Activated T-cell treated with anti-CD3 and anti-CD28 coated beads, Interleukin-2, amount 50 U/mL, for 4 hours (primary cell): ENCODE measurements at places on chromosomes 12 and 14. TPM values are rescaled to one million over a fixed set of nuclear protein-coding genes. Genes with fewer than 3 reads are reported as not detected.

GRCh38 chr12:2998789-2999264 is 39.6 kb downstream of the TEAD4 start:
- DNase-seq: no peak

- no peak for DNase-seq
These were observed 33.7 kb upstream of the LRP1-AS start for GRCh38 chr12:57181072-57181471.

GRCh38 chr12:132710043-132710404 is 618 bp upstream of the PGAM5 start:
- no peak for DNase-seq

DNA sequence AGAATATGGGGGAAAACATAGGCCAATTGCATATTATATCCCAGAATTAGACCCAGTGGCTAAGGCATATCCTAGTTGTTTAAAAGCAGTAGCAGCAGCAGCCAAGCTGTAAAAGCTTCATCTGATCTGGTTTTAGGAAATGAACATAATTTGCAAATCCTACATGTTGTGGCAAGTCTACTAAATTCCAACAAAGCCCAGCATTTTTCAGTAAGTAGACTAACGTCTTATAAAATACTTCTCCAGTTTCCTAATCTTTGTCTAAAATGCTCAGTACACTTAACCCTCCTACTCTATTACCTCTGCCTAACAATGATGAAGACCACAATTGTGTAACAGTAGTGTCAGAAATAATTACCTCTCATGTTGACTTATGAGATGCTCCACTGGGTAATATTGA is 70.9 kb upstream of the RERGL start:
- no peak for DNase-seq

DNA sequence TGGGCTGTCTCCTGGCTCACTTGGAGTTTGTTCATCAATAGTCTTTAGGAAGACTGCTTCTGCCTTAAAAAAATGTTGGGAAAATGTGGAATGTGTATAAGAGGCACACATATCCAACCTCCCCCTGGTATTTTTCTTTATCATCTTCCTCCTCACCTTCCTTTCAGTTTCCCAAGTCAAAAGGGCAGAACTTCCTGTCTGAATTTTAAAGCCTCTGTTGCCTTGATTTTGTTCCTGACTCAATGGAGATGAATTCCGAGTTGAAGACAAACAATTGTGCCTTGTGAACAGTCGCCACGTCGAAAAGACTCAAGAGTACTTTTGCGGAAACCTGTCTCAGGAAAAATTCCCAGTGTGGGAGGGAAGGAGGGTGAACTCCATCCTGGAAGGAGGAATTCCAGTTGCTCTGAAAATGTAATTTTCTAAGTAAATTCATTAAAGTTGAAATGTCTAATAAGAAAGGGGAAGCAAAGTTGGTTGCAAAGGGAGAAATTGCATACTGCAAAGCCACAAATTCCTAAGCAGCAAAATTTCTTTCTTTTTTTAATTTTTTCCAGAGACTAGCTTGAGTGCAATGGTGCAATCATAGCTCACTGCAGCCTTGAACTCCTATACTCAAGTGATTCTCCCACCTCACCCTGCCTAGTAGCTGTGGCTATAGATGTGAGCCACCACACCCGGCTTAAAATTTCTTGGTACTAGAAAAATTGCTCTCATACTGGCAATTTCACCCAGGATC is 50.2 kb upstream of the ELK3 start:
- no peak for DNase-seq

DNA sequence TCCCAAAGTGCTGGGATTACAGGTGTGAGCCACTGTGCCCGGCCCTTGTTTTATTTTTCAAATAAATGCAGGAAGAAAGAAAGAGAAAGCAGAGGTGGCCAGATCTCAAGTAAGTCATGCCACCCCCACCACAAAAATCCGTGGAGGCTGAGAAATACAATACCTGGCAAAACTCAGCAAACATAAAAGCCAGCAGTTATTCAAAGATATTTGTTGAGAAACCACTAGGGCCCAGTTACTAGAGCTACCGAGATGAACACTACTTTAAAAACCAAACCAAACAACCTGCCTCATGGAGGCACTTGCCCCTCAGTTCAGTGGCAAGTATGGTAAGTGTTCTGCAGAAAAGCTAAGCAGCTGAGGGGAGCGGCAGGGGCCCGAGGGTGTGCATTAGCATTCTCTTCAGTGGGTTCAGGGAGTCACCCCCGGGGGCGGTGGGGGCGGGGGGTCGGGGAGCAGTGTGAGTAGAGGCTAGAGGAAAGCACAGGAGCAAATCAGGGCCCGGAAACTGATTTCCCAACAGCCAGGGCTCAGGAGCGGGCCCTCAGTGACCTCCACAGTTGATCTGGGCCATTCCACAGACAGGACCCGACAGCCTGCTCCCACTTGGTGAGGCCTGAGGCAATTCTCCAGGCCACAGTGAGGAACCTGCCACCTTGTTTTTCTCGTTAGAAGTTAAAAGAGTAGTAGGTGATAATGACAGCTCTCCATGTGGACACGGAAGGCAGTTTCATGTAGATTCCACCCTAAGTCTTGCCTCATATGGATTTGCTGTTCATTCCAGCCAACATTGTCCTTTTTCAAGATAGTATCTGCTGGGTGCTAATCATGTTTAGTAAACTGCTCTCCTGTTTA is 8.6 kb downstream of the EVL start:
- DNase-seq: no peak

GRCh38 chr12:45730348-45731189 is 1.1 kb downstream of the ARID2 start:
- DNase-seq: peak; percentile 52

DNA sequence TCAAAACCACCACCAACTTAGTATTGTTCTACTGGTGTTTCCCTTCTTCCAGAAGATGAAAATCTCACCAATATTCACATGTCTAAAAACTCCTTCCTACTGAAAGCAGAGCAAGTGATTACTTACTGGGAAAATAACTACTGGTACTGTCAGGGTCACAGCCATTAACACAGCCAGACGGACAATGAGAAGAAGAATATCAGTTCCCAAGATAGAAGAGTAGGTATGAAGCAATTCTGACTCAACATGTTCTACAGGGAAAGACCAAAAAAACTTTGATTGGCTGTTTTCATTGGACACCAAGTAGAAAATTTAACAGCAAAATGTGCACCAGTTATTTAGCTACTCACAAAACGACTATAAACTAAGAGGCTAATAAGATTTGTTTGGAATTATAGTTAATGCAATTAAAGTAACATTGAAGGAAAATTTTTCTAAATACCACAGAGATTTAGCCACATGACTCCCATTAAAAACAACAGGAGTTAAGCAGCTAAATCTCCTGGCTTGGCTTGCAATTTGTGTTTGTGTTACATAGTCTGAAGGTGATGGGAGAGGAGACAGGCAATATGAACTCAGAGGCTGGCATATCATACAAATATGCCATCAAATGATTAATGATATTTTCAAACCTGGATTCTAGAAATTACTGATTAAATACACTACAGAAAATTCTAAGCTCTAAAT is 9.5 kb downstream of the SLC38A2 start:
- DNase-seq: no peak

- no peak for DNase-seq
These were observed 216.4 kb downstream of the LRIG3 start for GRCh38 chr12:58703866-58704265.

GRCh38 chr12:104712477-104712876 is 245.6 kb downstream of the SLC41A2 start:
- DNase-seq: no peak

- DNase-seq: no peak
These were observed 1.4 kb downstream of the PTHLH start for GRCh38 chr12:27971121-27971489.

- DNase-seq: no peak
These were observed 213.0 kb downstream of the ADAMTS20 start for GRCh38 chr12:43338848-43339526.

GRCh38 chr12:49019120-49019430 is 499 bp upstream of the PRKAG1 start:
- no peak for DNase-seq

Gene TEAD4
- 3.7 TPM for total RNA-seq

Gene SAMD15
- 0.82 TPM for total RNA-seq

Gene C14orf180
- total RNA-seq: not detected

Gene PKP2
- 0.16 TPM for total RNA-seq

Gene EIF4B
- 617 TPM for total RNA-seq
